ENCODE measurements at places on chromosomes 5 and 9.
A peak's percentile ranks its signal among the peaks of the same experiment; 100 is the strongest.

DNA sequence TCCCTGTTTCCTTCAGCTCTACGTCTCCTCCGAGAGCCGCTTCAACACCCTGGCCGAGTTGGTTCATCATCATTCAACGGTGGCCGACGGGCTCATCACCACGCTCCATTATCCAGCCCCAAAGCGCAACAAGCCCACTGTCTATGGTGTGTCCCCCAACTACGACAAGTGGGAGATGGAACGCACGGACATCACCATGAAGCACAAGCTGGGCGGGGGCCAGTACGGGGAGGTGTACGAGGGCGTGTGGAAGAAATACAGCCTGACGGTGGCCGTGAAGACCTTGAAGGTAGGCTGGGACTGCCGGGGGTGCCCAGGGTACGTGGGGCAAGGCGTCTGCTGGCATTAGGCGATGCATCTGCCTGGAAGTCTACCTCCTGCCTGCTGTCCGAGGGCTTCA is 27.7 kb downstream of the ABL1 start:
- DNase-seq: no peak

GRCh38 chr9:81108821-81109220 is 580.5 kb downstream of the TLE1 start:
- DNase-seq: peak; percentile 55

GRCh38 chr5:170139786-170140335 is 34.2 kb downstream of the FOXI1 start:
- DNase-seq: no peak

DNA sequence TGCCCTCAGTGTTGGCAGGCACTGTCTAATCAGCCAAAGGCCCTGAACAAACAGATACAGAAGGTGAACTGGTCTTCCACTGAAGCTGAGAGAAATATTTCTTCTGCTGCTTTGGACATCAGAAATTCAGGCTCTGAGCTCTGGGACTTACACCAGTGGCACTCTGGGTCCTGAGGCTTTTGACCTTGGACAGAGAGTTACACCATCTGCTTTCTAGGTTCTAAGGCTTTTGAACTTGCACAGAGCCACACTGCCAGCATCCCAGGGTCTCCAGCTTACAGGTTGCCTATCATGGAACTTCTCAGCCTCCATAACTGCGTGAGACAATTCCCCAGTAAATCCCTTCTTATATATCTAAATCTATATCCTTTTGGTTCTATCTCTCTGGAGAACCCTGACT is 326.7 kb downstream of the MLLT3 start:
- no peak for DNase-seq

GRCh38 chr5:149898811-149899210 is 45.8 kb downstream of the PDE6A start:
- DNase-seq: no peak

DNA sequence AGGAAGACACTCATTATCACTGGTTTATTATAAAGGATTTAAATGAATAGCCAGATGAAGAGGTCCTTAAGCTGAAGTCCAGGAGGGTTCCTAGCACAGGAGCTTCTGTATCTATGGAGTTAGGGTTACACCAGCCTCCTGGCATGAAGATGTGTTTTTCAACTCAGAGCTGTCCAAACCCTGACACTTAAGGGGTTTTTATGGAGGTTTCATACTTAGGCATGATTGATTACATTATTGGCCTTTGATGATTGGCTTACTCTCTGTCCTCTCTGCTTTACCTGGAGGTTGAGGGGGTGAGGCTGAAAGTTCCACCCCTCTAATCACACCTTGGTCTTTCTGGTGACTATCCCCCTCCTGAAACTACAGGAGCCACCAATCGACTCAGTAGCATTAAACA is 84.9 kb upstream of the ZNF169 start:
- DNase-seq: no peak

- DNase-seq: no peak
Observed at GRCh38 chr9:18122171-18122570, 351.8 kb upstream of the ADAMTSL1 start.

DNA sequence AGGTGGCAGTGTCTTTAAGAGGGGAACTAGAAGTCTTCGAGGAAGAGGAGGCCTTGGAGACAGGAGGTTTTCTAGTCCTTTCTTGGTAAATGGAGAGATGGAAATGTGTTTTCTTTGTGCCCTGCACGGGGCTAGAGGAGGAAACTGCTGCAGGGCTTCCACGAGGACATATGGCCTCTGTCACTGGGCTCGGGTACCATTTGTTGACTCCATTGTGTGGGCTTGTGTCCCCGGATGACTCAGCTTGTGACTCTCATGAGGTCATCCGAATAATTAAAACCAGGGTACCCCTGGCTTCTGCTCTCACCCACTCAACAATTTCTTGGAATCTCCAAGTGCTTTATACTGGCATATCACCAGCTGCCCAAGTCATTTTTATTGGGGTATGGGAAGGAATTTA is 261.7 kb downstream of the KIF4B start:
- no peak for DNase-seq

DNA sequence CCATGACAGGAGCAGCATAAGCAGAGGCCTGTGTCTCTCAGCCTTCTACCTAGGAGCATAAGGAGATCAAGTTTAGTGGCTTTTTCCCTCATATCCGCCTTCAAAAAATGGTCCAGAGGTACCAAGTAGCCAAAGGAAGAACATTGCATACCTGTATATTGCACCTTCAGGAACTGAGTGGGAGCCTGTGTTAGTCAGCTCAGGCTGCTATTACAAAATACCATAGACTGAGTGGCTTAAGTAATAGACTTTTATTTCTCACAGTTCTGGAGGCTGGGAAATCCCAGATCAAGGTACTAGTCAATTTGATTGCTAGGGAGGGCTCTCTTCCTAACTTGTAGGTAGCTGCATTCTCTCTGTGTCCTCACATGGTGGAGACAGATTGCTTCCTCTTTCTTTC is 597.4 kb upstream of the PTGER4 start:
- DNase-seq: no peak

- DNase-seq: no peak
Observed at GRCh38 chr9:107260437-107261081, 22.5 kb upstream of the RAD23B start.

- no peak for DNase-seq
Observed at GRCh38 chr5:91257301-91257700, 125.8 kb downstream of the ARRDC3 start.

GRCh38 chr5:143437666-143438273 is 34.3 kb upstream of the NR3C1 start:
- no peak for DNase-seq

GRCh38 chr9:88011005-88011766 is 36.9 kb upstream of the CDK20 start:
- DNase-seq: peak; percentile 45

GRCh38 chr5:142664636-142665035 is 21.3 kb downstream of the FGF1 start:
- no peak for DNase-seq

DNA sequence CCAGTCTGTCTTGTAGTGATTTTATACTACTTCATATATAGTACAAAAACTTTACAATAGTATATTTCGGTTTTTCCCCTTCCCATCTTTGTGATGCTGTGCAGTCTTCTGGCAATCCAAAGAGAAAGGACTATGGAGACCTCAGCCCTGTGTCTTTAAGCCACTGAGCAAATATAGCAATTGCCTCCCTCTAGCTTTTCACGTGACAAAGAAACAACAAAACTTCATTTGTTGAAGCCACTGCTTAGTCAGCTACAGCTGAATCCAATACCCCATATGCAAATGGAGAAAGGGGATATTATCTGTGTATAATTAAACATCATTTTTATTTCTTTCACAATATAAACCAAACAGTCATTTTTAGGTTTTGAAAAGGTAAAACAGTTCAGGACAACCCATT is 142.8 kb upstream of the STK32A start:
- no peak for DNase-seq

DNA sequence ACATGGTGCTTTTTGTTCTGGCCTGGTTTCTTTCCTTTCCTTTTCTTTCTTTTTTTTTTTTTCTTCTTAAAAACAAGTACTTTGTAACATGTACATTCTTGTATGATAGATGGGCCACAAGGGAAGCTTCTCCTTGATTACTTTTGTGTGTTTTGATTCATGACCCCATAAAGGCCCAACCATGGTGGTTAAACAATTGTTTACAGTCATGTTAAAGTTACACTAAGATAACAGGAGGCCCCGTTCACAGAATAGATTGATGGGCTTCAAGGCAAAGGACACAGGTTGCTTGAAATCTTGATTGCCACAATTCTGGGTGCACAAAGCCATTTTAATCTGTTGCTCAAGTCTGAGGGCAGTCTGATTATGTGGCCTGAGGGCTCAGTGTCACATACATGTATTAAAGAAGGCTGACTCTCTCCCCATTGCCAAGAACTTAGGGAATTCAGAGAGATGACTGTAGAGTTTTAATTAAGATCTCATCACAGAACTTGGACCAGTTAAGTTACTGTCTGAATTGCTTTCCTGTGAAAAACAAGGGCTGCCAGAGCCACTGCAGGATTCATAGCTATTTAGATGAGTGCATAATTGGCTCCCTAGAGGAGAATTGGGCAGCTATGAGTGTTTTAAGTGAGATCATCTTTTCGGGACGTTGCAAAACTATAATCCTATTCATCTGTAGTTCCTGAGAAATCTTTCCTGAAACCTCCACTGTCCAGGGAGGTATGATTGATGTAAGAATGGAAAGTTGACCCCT is 163.4 kb downstream of the TLE4 start:
- DNase-seq: no peak

DNA sequence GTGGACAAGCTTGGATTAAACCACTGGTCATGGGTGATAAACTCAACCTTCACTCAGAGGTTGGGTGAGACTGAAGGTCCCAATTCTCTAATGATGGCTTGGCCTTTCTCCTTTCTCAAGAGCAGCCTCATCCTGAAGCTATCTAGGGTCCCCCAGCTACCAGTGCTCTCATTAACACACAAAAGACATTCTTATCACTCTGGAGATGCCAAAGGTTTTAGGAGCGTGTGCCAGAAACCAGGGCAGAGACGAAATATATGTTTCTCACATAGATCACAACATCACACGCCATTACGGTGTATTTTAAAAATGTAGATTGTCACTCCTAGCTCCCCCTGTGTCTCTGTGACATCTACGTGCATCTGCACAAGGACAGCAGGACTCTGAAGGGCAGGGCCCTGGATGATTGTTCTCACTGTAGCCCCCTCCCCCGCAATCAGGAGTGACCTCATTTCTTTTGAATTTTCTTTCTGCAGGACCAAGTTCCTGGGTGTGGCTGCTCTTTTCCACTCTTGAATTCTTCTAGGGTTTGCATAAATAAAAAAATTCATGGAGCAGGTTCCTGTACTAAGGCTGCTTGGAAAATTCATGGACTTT is 311.3 kb downstream of the GADD45G start:
- DNase-seq: no peak

GRCh38 chr5:126837906-126838539 is 61.1 kb downstream of the LMNB1 start:
- no peak for DNase-seq

DNA sequence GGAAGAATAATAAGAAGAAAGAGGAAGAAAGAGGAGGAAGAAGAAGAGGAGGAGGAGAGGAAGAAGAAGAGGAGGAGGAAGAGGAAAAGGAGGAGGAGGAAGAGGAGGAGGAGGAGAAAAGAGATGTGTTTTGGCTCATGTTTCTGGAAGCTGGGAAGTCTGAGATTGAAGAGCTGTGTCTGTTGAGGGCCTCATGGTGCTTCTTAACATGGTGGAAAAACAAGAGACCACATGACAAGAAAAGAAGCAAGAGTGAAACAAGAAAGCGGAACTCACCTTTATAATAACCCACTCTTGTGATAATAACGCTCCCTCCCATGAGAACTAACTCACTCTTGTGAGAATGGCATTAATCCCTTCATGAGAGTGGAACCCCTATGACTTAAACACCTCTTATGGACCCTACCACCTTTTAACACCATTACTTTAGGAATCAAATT is 36.1 kb upstream of the RANBP6 start:
- no peak for DNase-seq

DNA sequence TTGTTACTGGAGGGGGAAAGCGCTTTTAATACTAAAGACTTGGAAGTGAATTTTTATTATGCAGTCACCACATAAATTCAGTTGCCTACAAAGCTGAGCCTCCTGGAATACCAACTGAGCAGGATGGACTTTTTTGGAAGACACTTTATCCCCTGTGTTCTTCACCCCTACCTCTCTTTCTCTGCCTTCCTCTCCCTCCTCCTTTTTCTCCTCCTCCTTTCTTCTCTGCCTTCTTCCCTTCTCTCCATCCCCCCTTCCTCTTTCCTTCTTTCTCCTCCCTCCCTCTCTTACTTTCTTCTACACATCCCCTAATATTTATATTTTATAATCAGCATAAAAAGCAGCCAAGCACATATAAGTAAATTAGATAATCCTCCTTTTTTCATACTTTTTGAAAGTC is 39.6 kb downstream of the MAP3K1 start:
- no peak for DNase-seq

GRCh38 chr9:69877852-69878514 is 57.4 kb downstream of the CFAP95 start:
- peak; percentile 60 for DNase-seq

GRCh38 chr5:69364414-69364813 is 4.9 kb downstream of the AK6 start:
- DNase-seq: no peak

GRCh38 chr5:36897616-36898015 is 21.0 kb downstream of the NIPBL start:
- DNase-seq: peak; percentile 10

DNA sequence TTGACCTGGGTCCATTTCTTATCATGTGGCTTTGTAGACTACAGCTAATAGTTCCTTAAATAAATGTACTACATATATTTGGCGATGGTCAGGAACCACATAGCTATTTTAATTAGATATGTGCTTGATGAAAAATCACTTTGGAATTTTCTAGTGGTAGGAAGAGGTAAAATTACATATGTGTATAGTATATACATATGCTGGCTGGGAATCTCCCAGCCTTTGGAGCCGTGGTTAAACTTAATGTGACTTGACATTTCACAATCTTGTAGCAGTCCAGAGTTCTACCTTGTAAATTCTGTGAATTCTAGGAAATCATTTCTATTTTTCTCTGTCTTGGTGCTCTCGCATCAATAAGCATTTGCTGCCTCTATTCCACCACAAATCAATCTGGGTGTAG is 565.0 kb downstream of the DMRTA1 start:
- DNase-seq: no peak

DNA sequence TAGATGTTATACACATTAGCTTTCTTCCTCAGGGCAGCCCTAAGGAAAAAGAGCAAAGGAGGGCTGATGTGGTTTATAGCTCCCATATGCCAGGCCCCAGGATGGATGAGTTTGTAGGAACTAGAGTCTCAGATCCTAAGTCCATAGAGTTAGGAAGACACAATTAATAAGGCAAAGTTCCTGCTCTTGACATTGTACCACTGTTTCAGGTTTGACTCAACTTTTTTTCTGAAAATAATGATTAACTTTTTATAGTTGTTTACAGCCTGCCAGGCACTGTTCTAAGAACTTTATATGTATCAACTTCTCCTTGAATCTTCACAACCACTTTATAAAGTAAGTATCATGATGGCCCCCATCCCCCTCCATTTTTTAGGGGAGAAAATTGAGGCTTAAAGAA is 339.5 kb downstream of the PDE4D start:
- DNase-seq: no peak

GRCh38 chr9:107467416-107467815 is 22.2 kb downstream of the KLF4 start:
- DNase-seq: no peak

GRCh38 chr5:172766287-172767108 is 4.5 kb downstream of the DUSP1 start:
- peak; percentile 52 for DNase-seq

Measured in RWPE1 (cell line).